Tongue (tissue), 3 donors: ENCODE measurements at places on chromosomes 2 and 18. TPM values are rescaled to one million over a fixed set of nuclear protein-coding genes. Genes with fewer than 3 reads are reported as not detected.

CETN1 gene
- total RNA-seq = not detected

TMEFF2 gene
- 0.41 TPM for total RNA-seq

BOLL gene
- 2.8 TPM for total RNA-seq

VWC2L gene
- not detected for total RNA-seq

CNGA3 gene
- 0.51 TPM for total RNA-seq

KCNE4 gene
- 6.7 TPM for total RNA-seq

CCDC121 gene
- total RNA-seq = 5.7 TPM
